ENCODE measurements at places on chromosomes 2 and 18. TPM values are rescaled to one million over a fixed set of nuclear protein-coding genes. Genes with fewer than 3 reads are reported as not detected.

CD226 gene
- 2.4 TPM for total RNA-seq

RGPD3 gene
- 0.08 TPM for total RNA-seq

LIPT1 gene
- total RNA-seq = 6.6 TPM

NGEF gene
- total RNA-seq = 0.24 TPM

SCYGR4 gene
- not detected for total RNA-seq

CXCR2 gene
- total RNA-seq = 2.2 TPM

GAL3ST2 gene
- total RNA-seq = not detected

GPR39 gene
- total RNA-seq = not detected

FNDC4 gene
- total RNA-seq = 3.0 TPM

TPGS2 gene
- 28.4 TPM for total RNA-seq

SCTR gene
- 0.59 TPM for total RNA-seq

EPB41L3 gene
- total RNA-seq = 14.0 TPM

TEKT4 gene
- 0.32 TPM for total RNA-seq

AQP4 gene
- total RNA-seq = 0.75 TPM

HRH4 gene
- 0.08 TPM for total RNA-seq

GNAL gene
- 1.1 TPM for total RNA-seq

Data from cardiac septum (tissue), 1 donor.